CD4-positive, alpha-beta memory T cell (primary cell): ENCODE measurements at places on chromosomes 5 and 9. TPM values are rescaled to one million over a fixed set of nuclear protein-coding genes. Genes with fewer than 3 reads are reported as not detected.

SLC6A7 gene
- total RNA-seq = not detected

- no peak for DNase-seq
Observed at GRCh38 chr5:5320062-5320805, 102.2 kb upstream of the ICE1 start.

DNA sequence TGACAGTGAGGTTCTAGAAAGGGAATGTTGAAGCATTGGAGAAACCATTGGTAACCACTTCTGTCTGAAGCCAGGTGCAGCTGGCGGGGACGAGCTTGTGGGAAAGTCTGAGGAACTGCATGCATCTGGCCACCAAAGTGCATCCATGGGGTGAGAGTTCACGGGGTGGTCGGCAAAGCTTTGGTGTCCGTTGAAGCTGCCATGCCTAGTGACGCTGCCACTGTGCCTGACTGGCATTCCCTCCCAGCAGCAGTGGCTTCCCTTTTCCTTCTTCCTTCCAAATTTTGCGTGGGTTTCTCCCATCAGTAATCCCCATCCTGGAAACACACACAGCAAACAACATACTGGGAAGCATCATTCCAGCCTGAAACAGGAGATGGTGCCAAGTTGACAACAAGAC, 145.7 kb upstream of the ALDH1B1 start:
- no peak for DNase-seq

DNA sequence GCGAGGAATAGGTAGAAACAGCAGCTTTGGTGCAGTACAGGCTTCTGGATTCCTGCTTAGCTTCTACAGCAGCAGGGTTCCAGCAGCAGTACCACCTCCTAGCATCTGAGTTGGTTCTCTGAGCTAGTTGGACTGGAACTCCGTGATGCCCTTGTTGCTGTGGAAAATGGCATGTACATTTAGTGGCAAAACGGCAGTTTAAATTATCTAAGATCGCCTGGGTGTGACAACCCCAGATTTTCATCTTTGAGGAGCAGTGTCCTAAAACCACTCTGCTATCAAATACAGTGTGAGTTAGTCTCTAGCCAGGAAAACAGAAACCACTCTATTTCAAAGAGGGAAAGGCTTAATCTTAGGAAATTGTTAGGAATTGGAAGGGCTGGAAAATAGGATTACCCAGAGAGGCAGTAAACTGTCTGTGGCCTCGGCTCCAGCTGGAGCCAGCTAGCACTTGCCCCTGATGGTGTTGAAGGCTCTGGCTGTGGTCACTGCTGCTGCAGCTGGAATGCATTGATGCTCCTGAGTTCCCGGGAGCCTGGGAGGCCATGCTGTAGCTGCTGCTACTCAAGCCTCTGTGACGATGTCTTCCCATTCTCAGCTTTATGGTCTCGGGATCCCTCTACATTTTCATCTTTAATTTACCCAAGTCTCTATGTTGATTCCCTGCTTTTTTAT, 29.4 kb downstream of the RAD23B start:
- DNase-seq = no peak

PCDH1 gene
- not detected for total RNA-seq

DNA sequence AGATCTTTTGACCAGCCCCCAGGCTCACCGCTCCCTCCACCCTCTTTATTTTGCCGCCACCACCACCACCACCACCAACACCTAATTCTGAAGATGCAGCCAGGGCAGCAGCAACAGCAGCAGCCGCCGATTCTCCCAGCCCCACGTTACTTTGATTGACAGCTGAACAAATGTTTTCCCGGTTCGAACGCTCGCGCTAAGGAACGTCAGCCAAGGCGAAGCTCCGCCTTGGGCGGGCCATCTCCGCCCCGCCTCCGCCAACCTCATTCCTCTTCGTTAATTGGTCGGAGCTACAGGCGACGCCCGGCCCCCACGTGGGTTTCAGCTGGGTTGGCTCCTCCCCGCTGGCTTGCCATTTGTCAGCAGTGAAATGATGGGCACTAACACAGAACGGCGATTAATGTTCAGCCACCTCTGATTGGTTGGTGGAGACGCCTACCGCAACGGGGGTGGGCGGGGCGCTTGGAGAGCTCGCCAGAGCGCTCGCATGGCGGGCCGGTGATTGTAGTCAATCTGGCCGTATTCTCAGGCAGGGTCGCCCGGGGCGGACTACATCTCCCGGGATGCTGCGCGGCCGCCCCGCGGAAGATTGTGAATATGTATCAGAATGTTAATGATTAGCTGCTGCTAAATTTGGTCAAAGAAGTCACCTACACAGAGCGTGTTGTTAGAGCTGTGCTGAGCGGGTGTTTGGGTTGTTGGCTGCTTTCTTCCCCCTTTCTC, at the start of gene TLE4:
Gene TLE4, plus strand, starts transcription at position 657 of the 723 bp plus-strand sequence. CDS start 826 bp downstream, outside the sequence.
- DNase-seq = peak; percentile 100

GRCh38 chr5:13478831-13479465, 465.5 kb downstream of the DNAH5 start:
- DNase-seq = no peak

DNA sequence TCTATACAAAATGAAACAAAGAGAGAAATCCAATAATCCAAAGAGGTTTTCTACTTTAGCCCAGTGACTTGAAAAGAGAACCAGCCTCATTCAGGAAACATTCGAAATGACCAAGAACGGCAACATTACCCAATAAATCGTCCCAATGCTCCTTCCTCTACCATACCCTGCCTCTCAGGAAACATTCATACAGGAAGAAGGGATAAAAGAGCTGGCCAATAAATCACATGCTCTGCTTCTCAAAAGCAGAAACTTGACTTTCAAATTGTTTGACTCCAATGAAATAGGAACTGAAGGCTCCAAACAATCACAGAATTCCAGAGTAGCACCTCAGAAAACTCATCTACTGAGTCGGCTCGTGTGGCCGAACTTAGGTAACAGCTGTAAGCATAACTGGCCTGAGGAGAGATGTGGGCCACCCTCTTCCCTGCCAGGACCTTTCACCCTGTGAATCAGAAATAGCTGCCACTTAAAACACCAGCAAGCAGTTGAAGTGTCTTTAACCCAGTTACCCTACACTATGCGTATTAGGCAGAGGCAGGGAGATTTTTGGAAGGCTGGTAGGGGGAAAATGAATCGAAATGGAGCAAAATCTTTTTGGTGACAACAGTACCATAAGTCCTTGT, 14.6 kb downstream of the ARL15 start:
- DNase-seq = no peak

- DNase-seq = no peak
Observed at GRCh38 chr5:129718471-129719090, 29.3 kb upstream of the MINAR2 start.

PCA3 gene
- total RNA-seq = not detected

DNA sequence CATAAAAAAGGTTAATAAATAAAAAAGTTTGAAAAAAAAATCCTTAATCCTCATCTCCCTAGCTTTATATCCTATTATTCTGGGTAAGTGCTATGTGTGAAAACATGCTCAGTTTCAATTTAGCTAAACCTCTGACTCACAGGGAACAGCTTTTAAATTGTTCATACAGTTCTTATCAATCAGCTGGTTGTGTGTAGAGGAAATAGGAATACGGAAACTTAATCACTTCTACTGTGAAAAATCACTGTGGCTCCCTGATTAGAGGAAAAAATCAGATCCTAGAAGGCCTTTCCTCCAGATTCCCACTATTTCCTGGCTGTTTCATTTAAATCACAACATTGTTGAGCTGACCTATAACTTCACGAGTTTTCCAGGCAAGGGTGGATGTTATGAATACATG, 120.5 kb downstream of the MARCHF3 start:
- no peak for DNase-seq

OR1J2 gene
- not detected for total RNA-seq

DNA sequence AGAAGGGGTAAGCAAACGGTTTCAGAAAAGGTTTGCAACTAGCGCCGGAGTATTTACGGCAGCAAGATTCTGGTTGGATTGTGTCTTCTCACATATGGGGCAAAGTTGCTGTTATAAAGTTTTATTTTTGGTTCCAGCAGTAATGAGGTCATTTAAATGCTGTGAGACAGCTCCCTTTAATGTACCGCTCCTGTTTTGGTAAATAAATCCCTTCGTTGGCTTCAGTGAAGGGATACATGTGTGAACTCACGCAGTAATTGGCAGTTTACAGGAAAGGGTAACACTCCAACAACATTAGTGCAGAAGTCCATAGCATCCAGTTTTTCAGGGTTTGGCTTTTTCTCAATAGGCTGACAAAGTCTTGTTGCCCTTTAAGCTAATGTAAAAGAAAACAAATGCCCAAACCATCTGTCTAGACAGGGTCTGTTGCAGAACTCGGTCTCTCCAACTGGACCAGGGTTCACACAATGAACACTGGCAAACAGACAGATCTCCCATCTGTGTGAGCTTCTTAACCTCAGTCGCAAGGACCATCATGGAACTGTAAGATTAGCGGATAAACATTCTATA, 184.0 kb downstream of the GOLPH3 start:
- DNase-seq = no peak

- DNase-seq = no peak
Observed at GRCh38 chr9:77751341-77752091, 103.4 kb upstream of the GNA14 start.

CD180 gene
- total RNA-seq = 0.50 TPM

GRCh38 chr9:109098171-109098959, 21.4 kb downstream of the TMEM245 start:
- DNase-seq = no peak

S100Z gene
- 2.3 TPM for total RNA-seq

- DNase-seq = no peak
Observed at GRCh38 chr5:56449071-56449640, 216.0 kb upstream of the ANKRD55 start.

CFAP90 gene
- not detected for total RNA-seq

ANKRD31 gene
- 0.86 TPM for total RNA-seq

LCN1 gene
- not detected for total RNA-seq

DNA sequence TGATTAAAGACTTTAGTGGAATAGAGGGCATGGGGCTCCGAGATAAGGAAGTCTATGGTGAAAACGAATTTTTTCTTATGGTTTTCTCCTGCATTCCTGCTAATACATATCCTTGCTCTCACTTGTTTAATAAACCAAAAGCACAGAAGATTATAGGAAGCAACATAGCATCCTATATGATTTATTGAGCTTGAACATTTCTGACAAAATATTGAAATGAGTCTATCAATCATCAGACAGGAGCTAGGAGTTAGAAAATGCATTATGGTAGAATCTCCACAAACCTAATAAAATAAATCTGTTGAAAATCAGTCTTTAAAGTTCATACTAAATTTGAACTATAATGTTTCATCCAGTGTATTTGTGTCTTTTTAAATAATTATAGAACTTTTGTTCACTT, 554.6 kb upstream of the RGMB start:
- no peak for DNase-seq

- DNase-seq = no peak
Observed at GRCh38 chr9:109640580-109641371, 139.2 kb upstream of the PALM2AKAP2 start.

GRCh38 chr5:157447201-157447637, 12.8 kb upstream of the NIPAL4 start:
- no peak for DNase-seq

- DNase-seq = no peak
Observed at GRCh38 chr5:142636093-142636492, 49.8 kb downstream of the FGF1 start.

GRCh38 chr9:134735441-134736175, 94.0 kb downstream of the COL5A1 start:
- no peak for DNase-seq

MINAR2 gene
- not detected for total RNA-seq

DNA sequence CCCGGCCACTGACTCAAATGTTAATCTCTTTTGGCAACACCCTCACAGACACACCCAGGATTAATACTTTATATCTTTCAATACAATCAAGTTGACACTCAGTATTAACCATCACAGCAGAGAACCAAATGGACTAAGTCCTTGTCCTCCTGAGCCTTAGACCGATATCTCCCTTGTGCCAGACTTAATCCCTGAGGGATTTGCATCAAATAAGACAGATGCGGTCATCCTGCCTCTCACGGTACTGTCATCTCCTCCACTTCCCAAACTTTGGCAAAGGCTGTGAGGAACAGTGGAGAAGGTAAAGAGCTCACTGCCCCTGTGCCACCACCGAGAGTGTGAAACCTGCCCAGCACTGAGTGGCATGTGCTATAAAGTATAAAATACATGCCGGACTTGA, 6.5 kb upstream of the PRRC2B start:
- no peak for DNase-seq

GRCh38 chr5:148799737-148800527, 26.5 kb upstream of the ADRB2 start:
- DNase-seq = no peak

- DNase-seq = no peak
Observed at GRCh38 chr9:130830231-130830760, 4.8 kb upstream of the ABL1 start.

DNA sequence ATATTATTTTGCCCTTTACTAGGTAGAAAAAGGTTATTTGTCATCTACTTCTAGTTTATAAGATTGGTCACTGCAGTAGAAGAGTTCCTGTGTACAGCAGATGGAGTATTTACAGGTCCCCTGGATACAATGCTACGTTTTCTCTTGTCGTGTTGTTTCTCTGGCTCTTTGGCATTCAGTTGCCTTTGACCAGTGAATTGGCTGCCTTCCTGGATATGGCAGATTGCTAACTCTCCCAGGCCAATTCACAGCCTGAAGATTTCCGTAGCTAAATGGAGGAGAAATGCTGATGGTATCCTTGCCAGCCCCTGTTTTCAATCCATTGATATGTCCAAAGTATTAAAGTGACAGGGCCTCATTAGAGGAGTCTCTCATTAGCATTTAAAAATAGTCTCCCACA, 32.5 kb upstream of the GNAQ start:
- DNase-seq = no peak

PPP2R2B gene
- 3.9 TPM for total RNA-seq

GRCh38 chr5:157535042-157535865, 40.3 kb downstream of the ADAM19 start:
- DNase-seq = no peak

SPAAR gene
- not detected for total RNA-seq

DNA sequence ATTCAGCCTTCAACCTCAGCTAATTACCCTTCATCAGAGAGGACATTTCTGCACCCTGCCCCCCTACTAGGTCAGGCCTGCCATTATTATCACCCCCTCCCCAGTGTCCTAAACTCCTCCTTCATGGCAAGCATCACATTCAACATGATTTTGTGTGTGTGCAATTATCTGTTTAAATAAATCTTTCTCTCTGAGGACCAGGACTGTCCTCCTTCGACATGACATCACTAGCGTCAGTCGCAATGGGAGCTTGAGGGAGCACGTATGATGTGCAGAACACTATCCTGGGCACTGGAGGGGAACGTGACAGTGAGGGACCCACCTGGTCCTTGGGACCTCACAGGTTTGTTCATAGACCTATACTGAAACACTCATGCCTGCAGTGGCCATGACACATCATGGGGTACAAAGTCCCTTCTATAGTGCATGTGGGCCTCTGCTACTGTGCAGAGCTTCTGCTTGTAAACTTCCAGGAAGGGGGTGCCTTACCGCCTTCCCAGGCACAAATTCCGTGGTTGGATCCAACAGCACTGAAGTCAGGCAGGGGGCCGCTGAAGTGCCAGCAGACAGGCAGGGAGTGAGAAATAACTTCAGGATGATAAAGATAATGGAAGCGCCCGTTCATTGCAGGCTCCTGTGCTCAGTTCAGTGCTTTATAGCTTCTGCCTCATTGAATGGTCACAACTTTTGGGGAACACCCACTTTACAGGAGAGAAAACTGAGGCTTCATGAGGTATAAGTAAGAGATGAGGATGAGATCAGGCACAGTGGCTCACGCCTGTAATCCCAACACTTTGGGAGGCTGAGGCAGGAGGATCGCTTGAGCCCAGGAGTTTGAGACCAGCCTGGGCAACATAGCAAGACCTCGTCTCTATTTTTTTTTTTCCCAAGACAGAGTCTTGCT, 36.0 kb upstream of the STXBP1 start:
- DNase-seq = no peak

OR1Q1 gene
- not detected for total RNA-seq

GRCh38 chr9:33818167-33818846, 1.3 kb downstream of the UBE2R2 start:
- no peak for DNase-seq
